Muscle of leg (tissue), 16 donors: ENCODE measurements at places on chromosomes 7 and 10. TPM values are rescaled to one million over a fixed set of nuclear protein-coding genes. Genes with fewer than 3 reads are reported as not detected.

DNA sequence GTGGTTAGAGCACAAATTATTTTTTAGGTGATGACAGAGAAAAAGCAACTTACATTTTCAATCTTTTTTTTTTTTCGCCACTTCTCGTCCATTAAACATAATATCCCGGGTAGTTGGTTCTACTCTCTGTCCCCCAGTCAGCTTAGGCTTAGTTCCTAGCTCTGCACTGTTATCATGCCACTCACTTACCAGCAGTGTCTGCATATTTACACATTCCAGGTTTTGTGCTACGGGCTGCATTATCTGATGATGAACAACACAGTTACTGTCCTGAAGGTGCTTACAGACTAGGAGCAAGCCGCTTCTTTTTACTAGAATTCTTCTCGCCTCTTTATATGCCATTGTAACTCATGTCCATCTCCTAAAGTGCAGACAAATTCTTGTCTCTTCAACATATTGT is 121.8 kb upstream of the NPVF start:
- DNase-seq, result no peak

- no peak for DNase-seq
Observed at GRCh38 chr10:110364531-110364937, 59.8 kb upstream of the SMNDC1 start.

- DNase-seq, result peak; percentile 89
Observed at GRCh38 chr10:26860102-26860442, 686 bp downstream of the ABI1 start.

GRCh38 chr7:31007634-31008033 is 43.9 kb downstream of the GHRHR start:
- DNase-seq, result no peak

- DNase-seq, result no peak
Observed at GRCh38 chr7:137482466-137482865, 138.9 kb upstream of the PTN start.

The KIAA1549 gene
- total RNA-seq, result 4.1 TPM

The FOXP2 gene
- total RNA-seq, result 10.0 TPM
